Lung (tissue), 17 donors: ENCODE measurements at places on chromosomes 7 and 10. TPM values are rescaled to one million over a fixed set of nuclear protein-coding genes. Genes with fewer than 3 reads are reported as not detected.

PAPOLB gene
- total RNA-seq, result 1.9 TPM

RBP3 gene
- not detected for total RNA-seq

GRCh38 chr10:34049887-34050286, 715.4 kb upstream of the NRP1 start:
- DNase-seq, result no peak

DNA sequence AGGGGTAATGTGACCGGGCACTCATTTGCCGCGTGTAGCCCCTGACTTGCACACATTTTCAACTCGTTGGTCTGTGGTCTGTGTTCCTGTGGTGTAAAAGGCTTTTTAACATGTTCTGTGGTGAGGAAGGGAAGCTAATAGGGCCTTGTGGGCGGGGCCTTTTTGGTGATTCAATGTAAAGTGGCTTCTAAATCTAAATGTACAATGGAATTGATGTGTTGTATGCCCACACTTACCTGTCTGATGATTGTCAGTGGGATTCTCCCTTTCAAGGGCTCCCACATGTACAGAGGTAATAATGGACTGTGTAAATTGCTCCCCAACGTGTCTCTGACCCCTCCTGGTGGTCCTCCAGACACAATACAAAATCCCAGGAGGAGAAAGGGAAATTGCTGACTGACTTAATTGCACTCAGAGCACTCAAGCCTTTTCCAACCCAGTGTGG, 43.1 kb upstream of the GATAD1 start:
- no peak for DNase-seq

DNA sequence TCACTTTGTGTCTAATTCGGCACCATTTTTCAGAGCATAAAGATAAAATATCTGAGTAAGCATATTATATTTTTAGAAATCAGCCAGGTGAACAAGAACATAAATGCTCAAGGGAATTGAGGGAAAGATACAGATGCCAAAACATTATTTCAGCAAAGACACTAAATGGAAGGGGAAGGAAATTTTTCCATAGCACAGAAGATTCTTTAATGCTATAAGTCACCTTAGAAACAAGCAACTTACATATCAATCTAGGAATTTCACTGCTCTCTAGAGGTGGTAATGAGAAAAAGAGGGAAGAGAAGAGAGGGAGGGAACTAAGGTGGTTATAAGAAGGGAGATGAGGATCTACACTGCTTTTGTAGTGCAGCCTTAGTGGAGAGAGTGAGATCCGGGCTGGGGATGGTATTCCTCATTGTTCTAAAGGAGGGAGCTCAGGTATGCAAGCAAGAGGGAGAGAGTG, 20.4 kb downstream of the ZNF365 start:
- DNase-seq, result no peak

GRCh38 chr7:144884896-144885295, 49.0 kb upstream of the TPK1 start:
- no peak for DNase-seq
